HCT116 (cell line): ENCODE measurements at places on chromosomes 2 and 18. TPM values are rescaled to one million over a fixed set of nuclear protein-coding genes. Genes with fewer than 3 reads are reported as not detected.

Gene CMPK2
- total RNA-seq = 1.5 TPM

Gene AMER3
- not detected for total RNA-seq

Gene GNAL
- 4.6 TPM for total RNA-seq

Gene ATP5MC3
- total RNA-seq = 361 TPM

Gene SGPP2
- total RNA-seq = 1.6 TPM

- DNase-seq = no peak
Observed at GRCh38 chr2:10504994-10505820, 57.1 kb upstream of the ODC1 start.

- DNase-seq = no peak
Observed at GRCh38 chr2:190270298-190270697, 49.3 kb downstream of the HIBCH start.

DNA sequence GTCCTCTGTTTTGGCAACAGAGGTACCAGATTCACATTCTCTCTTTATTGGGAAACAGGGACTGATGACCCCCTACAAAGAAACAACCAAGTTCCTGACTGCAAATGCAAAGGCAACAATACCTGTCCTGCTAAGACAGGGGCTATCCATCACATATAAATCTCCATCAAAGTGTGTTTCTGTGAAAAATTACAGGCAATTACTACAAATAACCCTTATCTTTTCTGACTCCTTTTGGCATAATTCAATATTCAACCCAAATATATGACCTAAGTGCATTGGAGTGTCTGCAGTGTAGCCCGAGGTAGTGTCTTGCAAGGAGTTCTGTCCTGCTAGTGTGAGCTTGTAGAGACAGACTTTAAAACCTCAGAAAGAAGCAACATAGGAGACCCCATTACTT lies 35.4 kb downstream of the KCNG3 start:
- DNase-seq = no peak

- DNase-seq = no peak
Observed at GRCh38 chr18:44803019-44803650, 122.4 kb downstream of the SETBP1 start.
